ENCODE measurements at places on chromosomes 5 and 9.

- no peak for DNase-seq
Measured at GRCh38 chr5:132259069-132259851, 1.8 kb downstream of the PDLIM4 start.

DNA sequence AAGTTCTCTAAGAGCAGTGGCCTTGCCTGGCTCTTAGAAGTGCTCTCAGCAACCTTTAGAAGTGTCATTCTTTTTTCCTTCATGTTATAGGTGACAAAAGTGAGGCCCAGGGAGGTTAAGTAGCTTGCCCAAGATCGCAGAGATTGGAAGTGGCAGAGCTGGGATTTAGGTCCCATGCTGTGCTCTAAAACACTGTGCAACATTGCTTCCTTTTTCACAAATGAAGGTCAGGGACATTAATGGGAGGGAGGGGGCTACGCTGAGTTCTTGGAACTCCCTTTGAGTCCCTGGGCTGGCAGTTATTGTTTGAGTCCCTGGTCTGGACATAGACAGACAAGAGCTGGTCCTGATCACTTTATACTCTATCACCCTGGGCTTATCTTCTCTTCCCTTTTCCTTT lies 45.3 kb downstream of the PAM start:
- no peak for DNase-seq

DNA sequence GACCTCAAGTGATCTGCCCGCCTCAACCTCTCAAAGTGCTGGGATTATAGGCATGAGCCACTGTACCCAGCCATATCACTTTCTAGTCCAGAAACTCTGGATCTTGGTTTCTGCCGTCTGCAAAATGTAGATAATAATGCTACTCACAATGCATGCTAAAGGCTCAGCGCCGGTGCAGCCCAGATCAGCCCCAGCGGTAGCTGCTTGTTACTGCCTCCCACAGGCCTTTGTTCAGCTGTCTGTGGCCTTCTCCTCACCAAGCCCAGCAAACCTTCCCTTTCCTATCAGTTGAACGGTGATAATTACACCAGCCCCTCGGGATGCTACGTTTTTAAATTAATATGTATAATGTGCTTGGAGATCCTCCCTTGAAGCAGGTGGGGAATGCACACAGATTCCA lies 26.2 kb upstream of the MSX2 start:
- DNase-seq = no peak

DNA sequence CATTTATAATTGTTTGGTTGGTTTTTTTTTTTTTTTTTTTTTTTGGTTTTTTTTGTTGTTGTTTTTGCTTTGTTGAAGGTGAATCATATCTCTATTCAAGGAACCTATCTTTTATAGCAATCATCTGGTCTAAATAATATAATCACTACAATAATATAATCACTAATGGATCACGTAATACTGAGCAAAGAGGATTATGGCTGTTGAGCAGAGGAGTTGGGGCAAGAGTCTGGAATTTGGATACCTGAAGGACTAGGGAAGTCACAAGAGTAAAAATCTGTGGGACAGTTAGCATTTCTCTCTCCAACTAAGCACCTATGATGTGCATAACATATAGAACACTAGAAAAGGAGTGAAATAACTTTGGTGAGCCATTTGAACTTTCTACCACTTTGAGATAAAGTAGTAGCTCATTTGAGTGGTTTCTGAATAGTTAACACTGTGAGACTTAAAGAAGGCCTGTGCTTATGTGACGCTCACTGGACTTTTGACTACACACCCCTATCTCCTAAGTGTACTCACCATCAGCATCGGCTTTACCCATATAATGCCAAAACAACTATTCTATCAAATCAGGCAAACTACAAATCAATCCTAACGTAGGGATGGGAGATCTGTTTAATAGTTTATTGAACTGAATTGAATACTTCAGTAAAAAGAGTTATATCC lies 564.9 kb upstream of the TUSC1 start:
- no peak for DNase-seq

- no peak for DNase-seq
Measured at GRCh38 chr9:4290427-4290837, 9.4 kb downstream of the GLIS3 start.

DNA sequence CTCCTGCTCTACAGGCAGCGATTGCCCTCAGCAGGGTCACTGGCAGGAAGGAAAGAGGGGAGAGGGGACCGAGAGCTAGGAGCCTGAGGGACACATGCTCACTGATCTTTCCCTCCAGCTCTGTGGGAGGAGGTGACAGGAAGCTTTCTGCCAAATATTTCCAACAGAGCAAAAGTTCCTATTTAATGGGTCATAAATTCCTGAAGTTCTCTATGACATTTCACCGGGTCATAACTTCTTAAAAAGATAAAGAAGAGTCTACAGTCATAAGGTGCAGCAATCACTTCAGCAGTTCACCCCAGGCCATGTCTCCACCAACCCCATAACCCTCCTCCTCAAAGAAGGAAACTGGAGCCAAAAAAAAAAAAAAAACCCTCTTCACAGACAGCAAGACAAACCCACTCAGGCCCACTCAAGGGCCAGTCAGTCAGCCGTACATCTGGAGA lies 481.1 kb downstream of the NR2F1-AS1 start:
- DNase-seq = no peak

GRCh38 chr9:117963493-117964090 lies 259.4 kb downstream of the TLR4 start:
- no peak for DNase-seq

DNA sequence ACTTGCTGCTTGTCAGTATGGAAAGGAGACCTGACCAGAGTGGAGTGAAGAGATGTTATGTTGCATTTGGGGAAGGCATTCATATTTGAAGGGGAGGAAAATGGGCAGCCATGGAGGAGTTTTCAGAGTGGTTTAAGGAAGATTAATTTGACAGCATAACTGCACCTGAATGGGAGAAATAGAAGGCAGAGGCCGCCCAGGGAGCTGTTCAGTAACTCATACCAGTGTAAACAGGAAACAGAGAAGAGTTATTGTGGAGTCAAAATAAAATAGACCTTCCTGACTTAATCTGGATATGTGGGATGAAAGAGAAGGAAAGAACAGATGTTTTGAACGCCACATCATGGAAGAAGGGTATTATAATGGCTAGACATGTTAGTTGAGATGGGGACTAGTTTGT lies 13.4 kb downstream of the SLC44A1 start:
- DNase-seq = no peak

DNA sequence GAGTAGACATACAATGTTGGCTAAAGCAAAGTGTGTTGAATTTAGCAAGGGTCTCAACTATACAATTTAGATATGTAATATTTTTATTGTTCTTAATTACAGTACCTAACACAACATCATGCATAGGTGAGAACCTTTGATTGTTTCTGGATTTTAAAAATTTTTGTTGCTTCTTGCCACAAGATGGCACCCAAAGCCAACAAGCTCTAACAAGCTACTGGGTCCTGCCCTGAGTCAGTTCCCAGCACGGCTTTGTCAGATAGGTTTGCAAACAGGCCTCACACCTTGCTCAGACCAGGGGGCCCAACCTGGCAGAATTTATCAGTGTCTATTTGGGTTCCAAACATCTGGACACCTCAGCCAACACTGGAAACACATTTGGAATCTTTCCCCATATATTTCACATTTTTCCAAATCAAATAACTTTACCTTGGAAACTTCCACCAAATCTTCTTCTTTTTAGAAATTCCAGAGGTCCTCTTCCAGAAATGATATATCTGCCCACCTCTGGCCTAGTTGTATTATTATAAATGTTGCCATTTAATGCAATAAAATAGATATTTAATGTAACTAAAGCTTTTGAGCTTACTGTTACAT lies 49.5 kb upstream of the EGFLAM start:
- no peak for DNase-seq

DNA sequence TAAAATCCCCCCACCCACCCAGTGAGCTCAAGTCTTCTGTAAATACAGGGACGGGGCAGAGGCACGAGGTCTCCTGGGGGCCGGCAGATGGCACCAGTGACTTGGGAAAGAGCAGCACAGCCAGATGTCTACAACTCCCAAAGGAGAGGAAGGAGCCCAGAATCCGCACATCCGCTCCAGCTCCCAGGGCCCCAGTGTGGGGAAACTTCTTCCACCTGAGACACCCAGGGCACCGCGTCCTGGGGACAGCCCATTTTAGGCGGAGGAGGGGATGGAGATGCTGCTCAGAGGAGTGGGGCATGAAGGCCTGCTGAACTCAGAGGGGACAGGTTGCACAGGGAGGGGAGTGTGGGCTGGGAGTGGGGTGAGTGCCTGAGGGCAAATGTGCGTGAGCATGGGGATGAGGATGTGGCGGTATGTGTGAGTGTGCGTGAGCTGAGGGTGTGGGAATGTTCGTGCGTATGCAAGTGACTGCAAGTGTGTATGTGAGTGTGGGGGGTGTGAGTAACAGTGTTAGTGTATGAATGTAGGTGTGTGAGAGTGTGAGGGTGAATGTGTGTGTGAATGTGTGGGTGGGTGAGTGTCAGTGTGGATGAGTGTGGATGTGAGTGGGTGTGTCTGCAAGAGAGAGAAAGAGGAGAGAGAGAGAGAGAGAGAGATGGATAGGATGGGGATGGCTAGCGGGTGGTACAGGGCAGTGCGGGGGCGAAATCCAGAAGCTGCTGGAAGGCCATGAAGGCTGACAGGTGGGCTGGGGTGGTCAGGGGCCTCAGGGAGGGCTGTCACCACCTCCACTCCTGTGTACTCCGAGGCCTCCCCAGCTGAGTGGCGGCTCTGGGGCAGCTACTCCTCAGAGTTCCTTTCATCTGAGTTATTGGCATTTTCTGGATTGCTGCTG lies 63.5 kb downstream of the DUSP1 start:
- DNase-seq = no peak
